Activated CD4-positive, alpha-beta T cell treated with anti-CD3 and anti-CD28 coated beads for 4 hours (primary cell): ENCODE measurements at places on chromosomes 1 and 21.
A peak's percentile ranks its signal among the peaks of the same experiment; 100 is the strongest.

GRCh38 chr21:22965455-22966135 is 1967.4 kb downstream of the NCAM2 start:
- DNase-seq = no peak

DNA sequence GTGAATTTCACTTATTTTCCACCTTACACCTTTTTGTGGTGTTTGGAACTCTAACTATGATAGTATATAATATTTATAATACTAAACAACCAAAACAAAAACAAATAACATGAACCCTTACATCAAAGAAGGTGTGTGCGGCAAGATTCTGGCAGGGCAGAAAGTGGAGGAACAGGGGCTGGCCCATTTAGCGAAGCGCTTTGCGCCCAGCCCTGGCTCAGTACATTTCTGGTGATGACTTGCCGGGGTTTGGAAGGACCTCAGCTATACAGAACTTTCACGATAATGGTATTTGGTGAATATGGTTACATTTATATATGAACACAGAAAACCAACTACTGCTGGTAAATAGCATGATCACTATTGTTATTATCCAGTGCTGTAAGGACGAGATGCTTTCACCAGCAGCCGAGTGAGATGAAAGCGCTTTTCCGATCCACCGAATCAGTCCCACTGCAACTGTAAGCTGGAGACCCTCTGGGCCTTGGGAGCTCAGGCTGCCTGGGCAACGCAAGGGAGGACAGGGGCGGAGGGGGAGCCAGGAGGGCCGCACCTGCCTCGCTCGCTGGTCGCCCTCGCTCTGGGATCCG is 63.9 kb downstream of the CD247 start:
- no peak for DNase-seq

DNA sequence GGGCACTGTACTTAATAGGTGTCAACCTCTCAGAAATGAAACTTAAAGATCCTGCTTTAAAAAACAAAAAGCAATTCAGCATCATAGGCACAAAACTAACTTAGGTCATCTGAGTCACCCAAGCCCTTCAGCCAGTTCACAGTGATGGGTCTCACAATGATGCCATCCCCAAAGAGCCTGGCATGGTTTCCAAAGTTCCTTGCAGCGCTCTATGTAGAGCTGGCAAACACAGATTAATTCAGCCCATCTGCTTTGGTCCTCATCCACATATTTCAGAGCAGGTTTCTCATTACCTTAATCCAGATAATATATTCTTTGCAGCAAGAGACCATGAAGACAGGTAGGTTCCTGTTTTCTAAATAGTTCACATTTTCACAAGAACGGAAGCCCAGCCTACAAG is 14.6 kb upstream of the PLA2G2C start:
- DNase-seq = no peak

- DNase-seq = no peak
Observed at GRCh38 chr1:172447641-172448040, 3.8 kb upstream of the PIGC start.

GRCh38 chr1:6962996-6963911 is 178.0 kb downstream of the CAMTA1 start:
- peak; percentile 59 for DNase-seq

- peak; percentile 95 for DNase-seq
Observed at GRCh38 chr1:183635606-183636333, at the start of gene ARPC5. ARPC5 (minus strand) TSS chr1:183635783; CDS start chr1:183635659, 124 bp downstream.

DNA sequence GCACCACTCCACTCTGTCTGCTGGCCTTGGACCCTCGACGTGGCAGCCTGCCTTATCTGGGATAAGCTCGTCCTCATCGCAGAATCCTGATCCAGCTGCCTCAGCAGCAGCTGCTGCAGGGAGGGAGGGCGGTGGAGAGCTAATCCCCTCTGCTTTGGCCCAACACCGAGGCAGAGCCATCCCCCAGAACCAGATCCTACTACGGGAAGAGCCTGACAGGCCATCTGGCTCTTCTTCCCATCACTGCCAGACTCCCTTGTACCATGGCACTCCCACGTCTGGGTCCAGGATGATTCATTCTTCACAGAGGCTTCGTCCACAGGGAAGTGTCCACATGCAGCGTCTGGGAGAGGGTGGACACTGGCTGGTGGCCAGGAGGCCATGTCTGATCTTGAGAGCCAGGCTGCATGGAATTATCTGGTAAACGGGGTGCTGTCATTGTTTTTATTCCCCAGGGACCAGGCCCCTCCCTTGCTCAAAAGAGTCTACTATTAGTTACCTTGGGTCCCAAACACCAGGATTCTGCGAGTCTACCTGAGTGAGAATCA is 14.6 kb upstream of the PKP1 start:
- no peak for DNase-seq

GRCh38 chr1:17998889-17999288 is 108.7 kb upstream of the IGSF21 start:
- DNase-seq = no peak

GRCh38 chr1:207863893-207864535 is 46.9 kb downstream of the CD34 start:
- DNase-seq = peak; percentile 40

- DNase-seq = no peak
Observed at GRCh38 chr1:201665036-201665435, 126.1 kb downstream of the NAV1 start.

GRCh38 chr1:226373376-226373775 is 34.5 kb downstream of the PARP1 start:
- no peak for DNase-seq

DNA sequence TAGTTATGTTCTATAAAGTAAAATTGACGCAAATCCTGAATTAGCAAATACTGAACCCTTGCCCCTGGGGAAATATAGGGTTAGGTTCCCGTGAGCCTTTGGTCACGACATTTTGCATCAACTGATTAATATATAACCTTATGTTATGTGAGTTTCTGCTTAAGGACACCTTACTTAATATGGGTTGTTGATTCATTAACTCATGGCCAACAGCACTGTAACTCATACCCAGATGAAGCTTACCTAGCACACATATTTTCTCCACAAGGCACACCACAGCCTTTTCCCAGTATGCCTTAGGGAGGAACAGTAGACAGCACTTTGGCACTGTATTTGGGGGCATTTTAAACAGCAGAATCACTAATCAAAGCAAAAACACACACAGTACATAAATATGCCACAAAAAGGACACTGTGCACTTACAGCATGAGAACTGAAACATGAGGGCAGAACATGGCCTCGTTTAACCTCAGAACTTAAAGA is 15.1 kb downstream of the INAVA start:
- no peak for DNase-seq

DNA sequence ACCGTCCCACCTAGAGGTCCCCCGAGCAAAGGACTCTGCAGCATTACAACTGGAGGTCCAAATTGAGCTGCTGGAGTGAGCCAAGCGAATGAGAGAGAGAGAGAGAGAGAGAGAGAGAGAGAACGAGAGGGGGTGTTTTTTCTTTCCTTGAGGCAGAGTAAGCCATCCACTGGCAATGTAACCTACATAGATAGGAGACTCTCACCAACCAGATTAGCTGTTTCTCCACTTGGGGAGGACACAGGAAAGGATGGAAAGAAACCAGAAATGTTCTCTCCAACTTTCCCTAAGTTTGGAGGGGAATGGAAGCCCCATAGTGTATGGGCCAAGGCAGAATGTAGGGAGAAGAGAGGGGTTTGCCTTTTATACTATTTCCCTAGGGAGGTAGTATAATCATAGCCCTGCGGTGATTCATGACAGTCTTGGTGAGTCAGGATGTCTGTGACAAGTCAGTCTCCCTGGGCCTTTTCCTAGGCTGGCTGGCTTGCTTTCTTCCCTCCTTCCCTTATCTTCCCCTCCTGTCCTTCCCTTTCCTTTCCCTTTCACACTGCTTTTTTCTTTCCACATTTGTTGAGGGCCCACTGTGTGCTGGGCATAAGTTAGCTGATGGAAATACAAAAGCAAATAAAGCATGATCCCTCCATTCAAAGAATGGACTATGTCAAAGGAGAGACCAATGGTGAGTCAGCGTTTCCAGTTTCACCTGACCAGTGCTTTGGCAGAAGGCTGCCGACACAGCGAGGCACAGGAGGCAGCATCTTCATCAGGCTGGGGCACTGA is 7.1 kb downstream of the FNDC7 start:
- DNase-seq = no peak

GRCh38 chr21:35325953-35326352 is 276.9 kb upstream of the RUNX1 start:
- no peak for DNase-seq

DNA sequence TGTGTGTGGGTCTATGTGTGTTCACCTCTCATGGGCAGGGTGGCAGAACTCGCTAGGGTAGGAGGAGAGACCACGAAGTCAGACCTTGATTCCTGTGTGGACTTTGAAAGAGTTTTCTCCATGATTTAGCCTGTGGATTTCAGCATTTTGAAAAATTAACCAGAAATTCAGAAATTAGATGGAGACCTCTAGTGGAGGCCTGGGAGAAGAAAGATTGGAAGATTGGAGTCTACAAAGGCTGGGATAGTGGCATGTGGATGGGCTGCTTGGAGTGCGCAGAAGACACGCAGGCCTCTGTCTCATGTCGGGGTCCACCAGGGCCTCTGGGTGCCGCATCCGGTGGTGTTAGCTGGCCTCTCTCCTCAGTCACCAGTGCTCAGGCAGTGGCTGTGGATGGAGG is 18.9 kb upstream of the IGSF5 start:
- no peak for DNase-seq

DNA sequence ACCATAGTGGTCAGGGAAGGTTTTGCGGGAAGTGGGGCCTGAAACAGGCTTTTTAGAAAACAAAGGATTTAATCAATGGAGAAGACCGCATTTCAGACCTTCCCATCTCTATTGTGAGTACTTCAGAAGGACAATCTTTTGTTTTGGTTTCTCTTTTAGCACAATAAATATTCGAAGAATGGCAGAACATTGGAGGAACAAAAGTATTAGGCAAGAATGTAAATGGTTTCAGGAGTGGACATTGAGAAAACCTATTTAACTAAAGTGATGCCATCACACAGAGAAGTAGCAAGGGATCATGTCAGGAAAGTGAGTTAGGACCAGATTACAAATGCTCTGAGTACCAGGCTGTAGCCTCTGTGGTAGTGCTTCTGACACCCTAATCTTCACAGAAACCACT is 26.8 kb upstream of the UBE2U start:
- no peak for DNase-seq

- DNase-seq = no peak
Observed at GRCh38 chr1:45914836-45915235, 111.4 kb downstream of the MAST2 start.

- DNase-seq = no peak
Observed at GRCh38 chr1:162548170-162548569, 13.4 kb upstream of the UAP1 start.

DNA sequence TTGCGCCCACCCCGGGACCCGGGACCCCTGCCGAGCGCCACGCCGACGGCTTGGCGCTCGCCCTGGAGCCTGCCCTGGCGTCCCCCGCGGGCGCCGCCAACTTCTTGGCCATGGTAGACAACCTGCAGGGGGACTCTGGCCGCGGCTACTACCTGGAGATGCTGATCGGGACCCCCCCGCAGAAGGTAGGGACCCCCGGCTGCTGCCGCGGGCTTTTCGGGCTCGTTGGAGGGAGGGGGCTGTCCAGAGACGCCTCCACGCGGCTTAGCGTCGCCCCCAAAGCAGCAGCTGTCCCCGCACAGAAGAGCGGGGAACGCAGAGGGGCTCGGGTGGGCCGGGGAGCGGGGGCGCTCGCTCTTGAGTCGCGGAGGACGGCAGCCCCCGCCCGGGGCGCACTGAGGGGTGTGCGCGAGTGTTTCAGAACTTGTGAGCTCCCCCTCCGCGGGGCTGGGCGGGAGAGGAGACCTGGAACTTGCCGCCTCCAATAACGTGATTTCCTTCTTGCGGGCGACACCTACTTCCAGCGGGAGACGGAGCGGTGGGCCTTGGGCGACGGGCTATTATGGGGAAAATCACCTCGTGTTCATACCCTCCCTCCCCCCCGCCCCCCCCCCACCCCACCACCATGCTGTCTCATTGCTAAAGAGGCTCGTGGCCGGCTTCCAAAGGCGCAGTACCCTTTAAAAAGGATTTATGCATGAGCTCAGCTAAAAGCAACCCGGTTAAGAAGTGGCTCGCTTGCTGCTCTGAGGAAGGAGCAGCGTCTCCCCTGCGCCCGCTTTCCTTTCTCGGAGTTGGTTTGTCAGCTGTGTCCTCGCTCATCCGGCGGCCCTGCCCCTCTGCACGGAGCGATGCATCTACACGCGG is 664 bp downstream of the BACE2 start:
- no peak for DNase-seq

- DNase-seq = no peak
Observed at GRCh38 chr1:164895026-164895912, 336.3 kb downstream of the PBX1 start.

GRCh38 chr1:45722809-45723208 is 27.6 kb downstream of the IPP start:
- no peak for DNase-seq

GRCh38 chr1:185914089-185914488 is 179.9 kb downstream of the HMCN1 start:
- DNase-seq = no peak

DNA sequence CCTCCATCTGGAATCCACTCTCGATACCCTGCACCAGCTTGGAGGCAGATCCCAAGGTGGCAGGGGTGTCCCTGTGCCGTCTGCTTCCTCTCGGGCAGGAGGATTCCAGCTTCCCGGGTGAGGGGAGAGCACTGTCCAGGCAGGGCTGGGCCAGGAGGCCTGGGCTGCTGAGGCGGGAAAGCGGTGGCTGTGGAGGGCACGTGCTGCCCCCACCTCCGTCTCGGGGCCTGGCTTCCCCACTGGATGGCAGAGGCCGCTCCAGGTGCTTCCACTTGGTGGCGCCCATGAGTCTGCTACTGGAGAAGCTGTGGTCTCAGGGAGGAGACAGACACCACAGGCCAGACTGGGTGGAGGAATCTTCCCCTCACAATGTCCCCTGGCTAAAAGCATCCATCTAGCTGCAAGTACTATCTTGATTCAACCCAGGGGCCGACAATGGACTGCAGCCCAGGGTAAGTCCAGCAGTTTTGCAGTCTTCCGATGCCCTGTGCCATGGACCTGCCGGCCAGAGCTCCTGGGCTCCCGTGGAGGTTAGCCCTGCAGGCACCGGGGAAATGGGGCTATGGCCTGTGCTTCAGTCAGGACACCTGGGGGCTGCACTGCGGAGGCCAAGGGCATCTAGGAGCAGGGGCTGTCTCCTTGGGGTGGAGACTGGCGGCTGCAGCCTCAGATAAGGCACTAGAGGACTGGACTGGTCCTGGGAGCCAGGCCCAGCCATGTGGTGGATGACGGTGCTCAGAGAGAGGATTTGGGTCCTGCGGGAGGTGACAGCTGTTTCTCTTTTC is 41.3 kb upstream of the EIF4G3 start:
- DNase-seq = peak; percentile 17
